ENCODE measurements at places on chromosomes 11 and 22. TPM values are rescaled to one million over a fixed set of nuclear protein-coding genes. Genes with fewer than 3 reads are reported as not detected.
A peak's percentile ranks its signal among the peaks of the same experiment; 100 is the strongest.

GRCh38 chr11:30370164-30370563 is 47.3 kb downstream of the ARL14EP start:
- no peak for DNase-seq

DNA sequence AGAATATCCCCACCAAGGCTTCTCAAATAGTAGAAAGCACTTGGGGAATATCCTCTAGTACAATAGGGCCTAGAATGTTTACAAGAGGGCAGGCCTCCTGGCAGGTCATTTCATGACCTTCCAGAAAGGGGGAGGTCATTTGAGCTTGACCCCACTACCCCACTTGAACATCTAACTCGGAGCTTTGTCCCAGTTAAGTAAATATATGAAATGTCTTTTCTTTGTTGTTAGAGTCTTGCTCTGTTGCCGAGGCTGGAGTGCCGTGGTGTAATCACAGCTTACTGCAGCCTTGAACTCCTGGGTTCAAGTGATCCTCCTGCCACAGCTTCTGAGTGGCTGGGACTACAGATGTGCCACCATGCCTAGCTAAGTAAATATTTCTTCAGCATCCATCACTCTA is 108.4 kb downstream of the ABTB2 start:
- no peak for DNase-seq

DNA sequence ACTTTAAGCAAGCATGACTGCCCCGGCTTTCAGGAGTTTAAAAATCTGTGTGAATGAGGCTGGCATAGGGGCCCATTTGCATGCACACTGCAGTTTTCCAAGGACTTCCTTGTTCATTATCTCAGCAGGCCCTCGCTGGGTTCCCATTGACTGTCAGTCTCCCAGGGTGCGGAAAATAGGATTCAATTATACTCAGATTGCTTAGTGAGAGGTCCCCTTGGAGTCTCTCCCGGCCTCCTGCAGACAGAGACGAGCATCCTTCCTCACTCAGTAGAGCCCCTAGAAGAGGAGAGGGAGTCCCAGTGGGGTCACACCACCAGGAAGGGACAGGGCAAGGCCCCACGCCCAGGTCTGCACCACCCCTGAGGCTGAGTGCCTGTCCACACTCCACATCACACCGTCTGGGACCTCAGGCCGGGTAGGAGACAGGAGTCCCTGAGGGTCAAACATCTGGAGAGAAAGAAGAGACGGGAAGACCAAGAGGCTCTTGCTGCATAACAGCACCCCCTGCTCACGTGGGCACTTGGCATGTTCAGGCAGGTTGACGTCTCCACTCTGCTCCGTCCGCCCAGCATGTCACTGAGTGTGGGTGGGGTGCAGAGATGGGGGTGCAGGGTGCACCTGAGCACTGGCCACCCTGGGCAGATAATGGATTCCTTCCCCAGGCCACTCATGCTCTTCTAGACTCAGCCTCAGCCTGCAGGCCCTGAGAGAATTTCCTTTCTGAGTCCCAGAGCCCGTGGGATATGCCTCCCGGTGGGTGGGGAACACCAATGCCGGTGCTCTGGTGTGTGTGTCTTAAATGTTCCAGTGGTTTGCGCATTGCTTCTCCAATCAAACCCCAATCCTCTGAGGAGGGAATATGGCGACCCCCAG is 58.8 kb downstream of the MCM5 start:
- no peak for DNase-seq

- DNase-seq = peak; percentile 57
These were observed 12.6 kb upstream of the MAPK8IP1 start for GRCh38 chr11:45872651-45873356.

Gene UBASH3B
- 33.5 TPM for total RNA-seq

Measured in natural killer cell (primary cell).